Activated T-cell treated with anti-CD3 and anti-CD28 coated beads, Interleukin-2, amount 50 U/mL, for 24 hours (primary cell): ENCODE measurements at places on chromosomes 4 and X.

- DNase-seq, result no peak
These were observed 421 bp upstream of the PLAC1 start for GRCh38 chrX:134658760-134659023.

- no peak for DNase-seq
These were observed 641.3 kb downstream of the RPA4 start for GRCh38 chrX:97524997-97525396.

- DNase-seq, result no peak
These were observed 642.2 kb downstream of the C4orf33 start for GRCh38 chr4:129738175-129738574.

- DNase-seq, result no peak
These were observed 120.6 kb upstream of the TBC1D9 start for GRCh38 chr4:140876615-140877364.

DNA sequence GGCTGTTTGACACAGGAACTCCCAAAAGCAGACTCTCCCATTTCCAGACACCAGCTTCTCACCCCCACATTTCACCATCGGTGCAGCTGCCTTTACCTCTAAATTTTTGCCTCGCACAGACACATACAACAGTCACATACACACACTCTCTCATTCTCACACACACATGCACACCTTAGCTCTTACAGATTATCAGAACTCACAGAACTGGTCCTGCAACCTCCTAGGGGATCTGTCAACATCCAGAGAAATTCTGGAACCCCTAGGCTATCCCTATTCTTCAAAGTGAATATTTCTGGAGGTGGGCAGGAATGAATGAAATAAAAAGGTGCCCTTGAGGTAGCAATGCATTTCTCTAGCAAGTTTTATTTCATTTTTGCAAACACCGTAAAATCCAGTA, 4.1 kb downstream of the HS6ST2 start:
- DNase-seq, result no peak

DNA sequence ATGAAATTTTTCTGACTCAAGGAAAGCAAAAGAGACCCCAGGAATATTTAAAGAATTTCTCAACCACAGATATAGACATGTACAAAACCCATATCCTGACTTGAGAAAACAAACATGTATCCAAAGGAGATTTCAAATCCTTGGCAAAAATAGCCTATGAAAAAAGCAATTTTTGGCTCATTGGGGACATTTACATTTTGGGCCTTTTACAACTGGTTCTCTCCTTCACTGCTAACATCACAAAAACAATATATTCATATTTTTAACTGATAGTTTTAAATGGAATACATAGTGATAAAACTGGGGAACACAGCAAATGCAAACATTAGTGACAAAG, 65.0 kb downstream of the SH3RF1 start:
- DNase-seq, result no peak

DNA sequence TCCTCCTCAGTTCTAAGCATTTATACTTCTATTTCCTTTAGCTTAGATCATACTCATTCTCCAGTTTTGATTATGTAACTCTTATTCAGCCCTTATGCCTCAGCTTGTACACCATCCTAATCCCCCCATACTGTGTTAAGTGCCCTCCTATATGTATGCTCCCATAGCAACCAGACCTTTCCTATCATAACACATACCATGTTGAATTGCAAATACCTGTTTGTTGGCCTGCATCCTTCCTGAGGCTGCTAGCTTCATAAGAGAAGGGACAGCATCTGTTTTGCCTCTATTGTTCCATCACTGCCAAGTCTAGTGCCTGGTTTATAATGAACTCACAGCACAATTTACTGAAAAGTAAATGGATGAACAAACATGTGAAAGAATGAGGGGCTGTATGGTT, 443.7 kb downstream of the CENPC start:
- DNase-seq, result no peak

GRCh38 chr4:69833251-69833650, 26.7 kb downstream of the SULT1E1 start:
- no peak for DNase-seq

DNA sequence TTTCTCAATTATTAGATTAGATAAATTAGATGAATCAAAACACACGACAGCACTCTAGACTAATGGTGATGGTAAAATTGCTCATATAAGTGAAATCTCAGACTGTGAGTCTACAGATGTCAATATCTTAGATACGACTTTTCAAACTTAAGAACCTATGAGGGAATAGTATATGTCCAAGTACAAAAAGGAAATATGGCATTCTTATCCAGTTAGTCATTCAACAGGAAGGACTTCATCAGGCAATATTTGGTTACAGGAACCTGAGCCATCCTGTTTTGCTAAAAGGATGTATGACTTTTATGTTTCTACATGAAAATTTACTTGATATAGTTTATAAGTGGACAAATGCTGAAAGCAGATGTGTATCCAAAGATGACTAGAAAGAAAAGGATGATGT, 107.0 kb downstream of the CT47B1 start:
- DNase-seq, result no peak

GRCh38 chrX:43876680-43877079, 5.6 kb downstream of the MAOB start:
- DNase-seq, result no peak
